ENCODE measurements at places on chromosomes 2 and 18. TPM values are rescaled to one million over a fixed set of nuclear protein-coding genes. Genes with fewer than 3 reads are reported as not detected.

The PSTPIP2 gene
- total RNA-seq, result 5.0 TPM

The VWC2L gene
- not detected for total RNA-seq

The MOGAT1 gene
- not detected for total RNA-seq

The SIX3 gene
- total RNA-seq, result not detected

The DNER gene
- total RNA-seq, result not detected

GRCh38 chr2:12918835-12919445 lies 202.2 kb downstream of the TRIB2 start:
- H3K27me3 ChIP-seq, result no peaks in the 10 kb centered on the region
- no peaks in the 10 kb centered on the region for H3K36me3 ChIP-seq
- no peak for DNase-seq
- peak overlapping the region; percentile 27 for H3K4me3 ChIP-seq
- H3K27ac ChIP-seq, result peak overlapping the region; percentile 91
- peaks cover 48% of the 10 kb centered on the region for H3K4me1 ChIP-seq

GRCh38 chr2:168138374-168138773 lies 109.0 kb downstream of the STK39 start:
- H3K4me3 ChIP-seq, result peak overlapping the region; percentile 1
- no peak for DNase-seq
- no peaks in the 10 kb centered on the region for H3K27me3 ChIP-seq
- peak overlapping the region; percentile 80 for H3K27ac ChIP-seq
- H3K4me1 ChIP-seq, result peaks cover 47% of the 10 kb centered on the region

DNA sequence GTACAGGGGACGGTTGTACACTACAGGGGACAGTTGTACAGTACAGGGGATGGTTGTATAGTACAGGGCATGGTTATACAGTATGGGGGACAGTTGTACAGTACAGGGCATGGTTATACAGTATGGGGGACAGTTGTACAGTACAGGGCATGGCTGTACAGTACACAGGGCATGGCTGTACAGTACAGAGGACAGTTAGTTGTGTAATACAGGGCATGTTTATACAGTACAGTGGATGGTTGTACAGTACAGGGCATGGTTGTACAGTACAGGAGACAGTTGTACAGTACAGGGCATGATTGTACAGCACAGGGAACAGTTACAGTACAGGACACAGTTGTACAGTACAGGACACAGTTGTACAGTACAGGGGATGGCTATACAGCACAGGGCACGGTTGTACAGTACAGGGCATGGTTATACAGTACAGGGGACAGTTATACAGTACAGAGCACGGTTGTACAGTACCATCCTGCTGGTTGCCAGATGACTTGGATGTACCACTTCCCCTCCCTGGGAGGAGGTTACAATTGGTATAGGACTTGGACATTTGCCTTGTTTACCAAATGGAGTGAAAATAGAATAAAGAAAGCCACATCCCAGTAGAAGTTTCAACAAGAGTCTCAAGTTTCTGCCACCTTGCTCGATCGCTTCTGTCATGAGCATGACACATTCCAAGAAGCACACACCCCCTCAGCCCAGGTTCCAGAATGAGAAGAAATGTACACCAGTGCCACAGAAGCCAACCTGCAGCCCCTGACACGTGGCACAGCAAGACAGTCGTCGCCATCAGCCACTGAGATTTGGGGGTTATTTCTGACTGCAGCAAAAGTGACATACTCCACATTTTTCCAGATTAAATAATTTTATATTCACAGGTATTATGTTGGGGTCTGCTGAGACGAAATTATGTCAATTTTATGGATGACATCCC lies 16.0 kb downstream of the CYRIA start:
- DNase-seq, result no peak
- H3K4me1 ChIP-seq, result peaks cover 36% of the 10 kb centered on the region
- no peaks in the 10 kb centered on the region for H3K36me3 ChIP-seq
- no peak overlapping the region for H3K4me3 ChIP-seq

DNA sequence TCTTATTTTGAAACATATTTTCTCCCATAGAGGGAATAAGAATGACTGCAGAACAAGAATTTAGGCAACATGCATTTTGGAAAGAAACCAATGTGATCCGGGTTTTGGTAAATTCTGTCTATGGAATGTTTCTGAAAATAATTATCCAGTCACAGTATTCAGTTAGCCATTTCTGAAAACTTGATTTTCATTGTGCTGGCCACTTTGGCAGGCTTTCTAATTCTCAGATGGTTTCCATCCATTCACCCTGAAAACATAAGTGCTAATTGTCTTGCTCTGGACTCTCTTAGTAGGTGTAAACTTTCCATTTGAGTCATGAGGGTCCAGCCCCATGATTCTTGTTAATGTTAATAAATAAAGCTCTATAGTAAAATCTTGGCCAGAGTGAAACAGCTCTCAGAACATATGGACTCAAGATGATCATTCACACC lies 176.5 kb downstream of the RBM43 start:
- H3K4me1 ChIP-seq, result peaks cover 18% of the 10 kb centered on the region
- H3K27me3 ChIP-seq, result no peaks in the 10 kb centered on the region
- no peak overlapping the region for H3K27ac ChIP-seq
- H3K36me3 ChIP-seq, result no peaks in the 10 kb centered on the region

GRCh38 chr2:216634370-216635148 lies 1.3 kb downstream of the IGFBP2 start:
- H3K4me1 ChIP-seq, result peaks cover 52% of the 10 kb centered on the region
- peaks cover 17% of the 10 kb centered on the region for H3K36me3 ChIP-seq
- peak overlapping the region; percentile 100 for H3K4me3 ChIP-seq
- no peaks in the 10 kb centered on the region for H3K27me3 ChIP-seq

DNA sequence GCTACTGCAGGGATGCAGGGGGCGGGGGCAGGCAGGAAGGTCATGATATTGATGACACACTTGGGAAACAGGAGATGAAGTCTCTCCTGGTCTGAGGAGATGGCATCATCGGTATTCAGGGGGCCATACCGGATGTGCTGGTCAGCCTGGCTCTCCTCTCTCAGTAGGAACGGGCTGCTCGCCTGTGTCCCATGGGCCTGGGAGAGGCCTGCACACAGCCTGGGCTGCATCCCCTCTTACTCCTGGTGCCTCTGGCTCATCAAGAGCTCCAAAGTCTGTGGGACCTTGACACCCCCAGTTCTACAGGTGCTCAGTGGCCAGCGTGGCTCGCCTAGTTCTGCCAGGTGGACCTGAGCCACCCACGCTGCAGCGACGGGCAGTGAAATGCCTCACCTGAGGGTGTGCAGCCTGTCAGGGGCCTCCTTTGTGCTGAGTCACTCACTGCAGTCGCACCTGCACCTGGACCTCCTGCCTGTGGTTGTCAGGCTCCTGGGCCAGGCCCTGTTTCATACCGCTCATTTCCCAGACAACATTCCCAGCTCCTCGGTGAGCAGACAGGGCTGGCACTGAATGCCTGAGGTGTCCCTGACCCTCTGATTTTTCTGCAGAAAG lies 18.6 kb upstream of the CNDP1 start:
- no peak overlapping the region for H3K4me3 ChIP-seq
- H3K4me1 ChIP-seq, result no peaks in the 10 kb centered on the region
- no peak overlapping the region for H3K27ac ChIP-seq
- H3K36me3 ChIP-seq, result peaks cover 40% of the 10 kb centered on the region
- no peaks in the 10 kb centered on the region for H3K27me3 ChIP-seq
- DNase-seq, result no peak

DNA sequence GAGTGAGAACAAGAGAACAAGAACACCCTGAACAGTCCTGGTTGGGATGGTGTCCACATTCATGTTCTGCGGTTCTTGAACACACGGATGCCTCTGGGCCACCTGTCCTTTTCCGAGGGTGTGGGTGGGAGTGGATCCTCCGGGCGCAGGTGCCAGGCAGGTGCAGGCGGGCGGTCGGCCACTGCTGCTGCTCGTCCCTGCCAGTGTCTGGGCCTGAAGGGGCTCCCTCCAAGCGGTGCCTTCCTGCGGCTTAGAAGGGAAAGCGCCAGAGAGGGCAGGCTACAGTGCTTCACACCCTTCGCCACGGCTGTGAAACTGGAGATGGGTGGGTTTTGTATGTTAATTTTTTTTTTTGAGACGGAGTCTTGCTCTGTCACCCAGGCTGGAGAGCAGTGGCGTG lies 8.0 kb upstream of the D2HGDH start:
- no peak for DNase-seq
- H3K36me3 ChIP-seq, result peaks cover 12% of the 10 kb centered on the region
- no peak overlapping the region for H3K4me3 ChIP-seq
- H3K27ac ChIP-seq, result no peak overlapping the region
- H3K4me1 ChIP-seq, result no peaks in the 10 kb centered on the region

GRCh38 chr2:195022508-195022830 lies 634.6 kb upstream of the SLC39A10 start:
- H3K4me3 ChIP-seq, result no peak overlapping the region
- H3K27ac ChIP-seq, result no peak overlapping the region
- H3K4me1 ChIP-seq, result no peaks in the 10 kb centered on the region
- H3K27me3 ChIP-seq, result peaks cover 2% of the 10 kb centered on the region
- no peak for DNase-seq
- H3K36me3 ChIP-seq, result no peaks in the 10 kb centered on the region

DNA sequence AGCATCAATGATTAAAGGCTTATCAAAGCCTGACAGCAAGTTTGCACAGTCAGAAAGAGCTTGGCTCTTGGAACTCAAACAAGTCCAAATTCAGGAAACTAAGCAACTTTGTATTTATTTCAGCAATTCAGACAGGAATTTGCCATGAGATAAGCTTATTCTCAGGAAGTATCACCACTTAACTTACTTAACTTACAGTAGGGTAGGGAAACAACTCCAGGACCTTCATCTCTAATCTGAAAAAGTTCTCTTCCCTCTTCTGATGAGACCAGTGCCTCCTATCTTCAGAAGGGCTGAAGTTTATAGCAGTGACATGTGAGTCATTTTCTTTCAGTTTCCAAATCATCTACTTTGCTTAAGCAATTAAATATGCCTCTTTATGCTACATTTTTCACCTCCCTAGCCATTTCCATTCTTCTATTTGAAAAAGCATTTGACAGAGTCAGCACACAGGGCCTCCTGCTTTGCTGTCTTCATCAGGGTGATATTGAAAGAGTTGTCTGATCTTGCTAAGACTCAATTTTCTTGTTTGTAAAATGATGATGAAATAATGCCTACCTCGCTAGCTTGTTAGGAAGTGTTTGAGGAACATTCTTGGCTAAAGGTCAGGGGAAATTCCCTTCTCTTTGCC lies 389.5 kb downstream of the RND3 start:
- no peak overlapping the region for H3K27ac ChIP-seq
- H3K36me3 ChIP-seq, result no peaks in the 10 kb centered on the region
- no peak overlapping the region for H3K4me3 ChIP-seq
- no peaks in the 10 kb centered on the region for H3K27me3 ChIP-seq
- H3K4me1 ChIP-seq, result peaks cover 18% of the 10 kb centered on the region
- DNase-seq, result no peak
